Diencephalon (tissue), 1 donor: ENCODE measurements at places on chromosomes 6 and 20. TPM values are rescaled to one million over a fixed set of nuclear protein-coding genes. Genes with fewer than 3 reads are reported as not detected.

The SLC22A1 gene
- 0.46 TPM for total RNA-seq

The HLA-G gene
- total RNA-seq: not detected

The C2 gene
- 5.3 TPM for total RNA-seq

The C4B gene
- 47.7 TPM for total RNA-seq

The BNIP5 gene
- total RNA-seq: not detected

The MEP1A gene
- total RNA-seq: not detected

The SYCP2 gene
- total RNA-seq: 4.2 TPM

The TGM3 gene
- 0.46 TPM for total RNA-seq

The HLA-DOB gene
- not detected for total RNA-seq

The FOXA2 gene
- 0.69 TPM for total RNA-seq

The SYTL3 gene
- total RNA-seq: 2.5 TPM

The ID4 gene
- 309 TPM for total RNA-seq

The NRSN2 gene
- total RNA-seq: 52.4 TPM

The AGER gene
- 0.92 TPM for total RNA-seq

The UNC5CL gene
- total RNA-seq: 0.23 TPM

The DYNLT2 gene
- total RNA-seq: 2.5 TPM

The KIF25 gene
- total RNA-seq: not detected

The DCBLD1 gene
- 16.4 TPM for total RNA-seq

The DACT2 gene
- 4.6 TPM for total RNA-seq

The LY6G6F gene
- total RNA-seq: not detected

The SLC35B2 gene
- total RNA-seq: 33.2 TPM

The RBM24 gene
- 11.5 TPM for total RNA-seq

The PAK5 gene
- 33.0 TPM for total RNA-seq

The SLC24A3 gene
- 50.5 TPM for total RNA-seq

The HTR1B gene
- total RNA-seq: 9.2 TPM

The CDH4 gene
- 21.9 TPM for total RNA-seq

The SLC35F1 gene
- total RNA-seq: 121 TPM

The CLPSL2 gene
- not detected for total RNA-seq
